Esophagus muscularis mucosa (tissue), 4 donors: ENCODE measurements at places on chromosomes 2 and 18.

GRCh38 chr2:10285556-10286198 is 17.0 kb upstream of the HPCAL1 start:
- H3K27me3 ChIP-seq, result no peaks in the 10 kb centered on the region
- H3K4me3 ChIP-seq, result no peak overlapping the region
- peaks cover 35% of the 10 kb centered on the region for H3K4me1 ChIP-seq
- H3K27ac ChIP-seq, result peak overlapping the region; percentile 51
- no peak for DNase-seq

DNA sequence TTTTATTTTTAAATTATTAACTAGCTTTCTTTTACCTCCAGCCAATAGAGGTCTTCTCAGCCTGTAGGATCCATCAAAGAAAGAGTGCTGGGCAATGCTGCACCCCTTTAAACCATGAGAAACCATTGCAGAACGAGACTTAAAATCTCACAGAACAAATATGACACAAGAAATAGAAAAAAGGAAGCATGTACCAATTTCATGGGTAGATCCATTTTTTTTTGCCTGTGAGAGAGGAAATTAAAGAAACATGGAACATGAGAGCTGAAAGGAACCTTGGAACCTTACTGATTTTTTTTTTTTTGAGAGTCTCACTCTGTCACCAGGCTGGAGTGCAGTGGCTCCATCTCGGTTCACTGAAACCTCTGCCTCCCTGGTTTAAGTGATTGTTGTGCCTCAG is 14.0 kb downstream of the HRH4 start:
- H3K27ac ChIP-seq, result no peak overlapping the region
- H3K27me3 ChIP-seq, result no peaks in the 10 kb centered on the region
- no peaks in the 10 kb centered on the region for H3K4me1 ChIP-seq
- DNase-seq, result no peak
- H3K36me3 ChIP-seq, result no peaks in the 10 kb centered on the region

DNA sequence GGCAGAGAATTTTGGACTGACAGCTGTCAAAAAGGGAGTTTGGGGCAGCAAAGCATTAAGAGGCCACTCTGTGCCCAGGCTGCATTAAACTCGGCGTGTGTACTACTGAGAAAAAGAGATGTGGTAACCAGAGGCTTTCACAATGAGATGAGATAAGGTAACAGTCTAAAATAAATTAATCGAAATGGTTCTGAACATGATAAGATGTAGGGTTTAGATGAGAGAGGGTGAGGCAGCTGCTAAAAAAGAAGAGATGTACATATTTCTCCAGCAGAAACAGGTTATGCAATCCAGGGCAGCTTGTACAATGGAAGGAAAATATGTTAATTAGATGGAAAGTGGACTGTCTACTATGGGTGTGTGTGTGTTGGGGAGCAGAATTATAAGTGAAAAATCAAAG is 39.2 kb upstream of the ACTR3 start:
- no peaks in the 10 kb centered on the region for H3K4me1 ChIP-seq
- no peaks in the 10 kb centered on the region for H3K27me3 ChIP-seq
- H3K36me3 ChIP-seq, result no peaks in the 10 kb centered on the region
- DNase-seq, result no peak

GRCh38 chr2:42359965-42360483 is 993 bp downstream of the COX7A2L start:
- H3K36me3 ChIP-seq, result no peaks in the 10 kb centered on the region
- DNase-seq, result no peak
- H3K27me3 ChIP-seq, result no peaks in the 10 kb centered on the region
- H3K4me3 ChIP-seq, result peak overlapping the region; percentile 90
- peaks cover 47% of the 10 kb centered on the region for H3K4me1 ChIP-seq
- peak overlapping the region; percentile 93 for H3K27ac ChIP-seq
